ENCODE measurements at places on chromosomes 5 and 9.

GRCh38 chr5:160649304-160649703 is 202.7 kb downstream of the ATP10B start:
- no peak for DNase-seq

DNA sequence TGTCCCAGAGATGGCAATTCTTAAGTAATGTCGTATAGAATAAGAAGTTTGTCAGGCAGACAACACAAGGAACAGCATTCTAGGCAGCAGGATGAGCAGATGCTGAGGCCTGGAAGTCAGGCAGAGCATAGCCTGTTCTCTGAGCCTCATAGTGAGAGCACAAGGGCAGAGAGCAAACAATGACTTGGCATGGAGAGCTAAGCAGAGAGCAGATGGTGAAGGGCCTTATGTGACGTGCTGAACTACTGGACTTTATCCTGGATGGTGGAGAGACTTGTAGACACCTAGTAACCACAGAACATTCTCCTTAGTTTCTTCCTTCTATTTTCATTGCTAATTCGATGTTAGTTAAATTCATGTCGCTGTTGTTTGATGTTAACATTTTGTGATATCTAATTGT is 60.1 kb downstream of the KCTD16 start:
- DNase-seq = no peak

DNA sequence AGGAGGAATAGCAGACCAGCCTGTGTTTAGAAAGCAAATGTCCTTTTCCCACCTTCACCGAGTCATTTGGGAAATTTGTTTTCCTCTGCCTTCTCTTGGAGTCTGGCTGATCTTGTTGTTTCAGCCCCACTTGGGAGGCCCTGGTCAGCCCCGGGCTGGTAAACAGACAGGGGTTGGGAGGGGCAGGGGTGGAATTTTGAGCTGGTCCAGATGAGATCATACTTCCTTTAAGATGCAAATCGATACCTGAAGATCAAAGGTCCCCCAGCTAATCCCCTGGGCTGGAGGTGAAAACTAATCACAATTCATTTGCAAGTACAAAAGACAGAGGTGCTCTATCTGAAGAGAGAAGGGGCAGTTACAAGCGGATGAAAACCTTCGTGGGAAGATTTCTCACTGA is 118.4 kb downstream of the PAPPA start:
- no peak for DNase-seq

- no peak for DNase-seq
Observed at GRCh38 chr5:80406980-80407734, 707 bp upstream of the ZFYVE16 start.

DNA sequence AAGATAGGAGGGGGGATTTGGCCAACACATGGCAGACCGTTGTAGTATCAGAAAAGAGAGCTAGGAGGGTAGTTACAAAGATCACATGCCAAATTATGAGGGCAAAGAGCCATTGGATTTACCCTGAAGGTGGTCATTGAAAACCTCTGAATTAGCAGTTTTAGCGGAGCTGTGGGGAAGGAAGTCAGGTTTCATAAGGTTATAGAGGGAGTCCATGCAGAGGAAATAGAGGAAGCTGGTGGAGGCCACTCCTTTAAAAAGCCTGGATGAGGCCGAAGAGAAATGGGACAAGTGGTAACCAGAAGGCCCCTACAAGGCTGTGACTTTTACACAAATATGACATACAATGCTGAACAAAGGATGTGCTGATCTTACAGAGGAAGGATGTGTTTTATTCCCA is 13.2 kb downstream of the DOCK8 start:
- DNase-seq = no peak

DNA sequence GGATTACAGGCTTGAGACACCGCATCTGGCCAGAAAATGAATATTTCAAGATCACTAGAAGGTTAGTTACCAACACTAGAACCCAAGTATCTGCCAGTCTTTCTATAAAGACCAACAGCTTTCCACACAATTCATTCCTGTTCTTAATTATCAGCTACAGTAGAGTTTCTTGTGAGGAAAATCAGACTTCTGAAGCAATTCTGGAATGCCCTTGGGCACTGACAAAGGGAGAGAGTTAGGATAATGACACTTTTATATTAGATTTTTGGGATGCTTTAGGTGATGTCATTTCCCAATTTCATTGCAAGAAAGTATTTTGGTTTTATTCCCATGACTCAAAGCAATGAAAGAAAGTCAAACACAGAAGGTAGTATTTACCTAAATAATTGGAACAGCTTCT is 497.0 kb upstream of the TUSC1 start:
- no peak for DNase-seq

DNA sequence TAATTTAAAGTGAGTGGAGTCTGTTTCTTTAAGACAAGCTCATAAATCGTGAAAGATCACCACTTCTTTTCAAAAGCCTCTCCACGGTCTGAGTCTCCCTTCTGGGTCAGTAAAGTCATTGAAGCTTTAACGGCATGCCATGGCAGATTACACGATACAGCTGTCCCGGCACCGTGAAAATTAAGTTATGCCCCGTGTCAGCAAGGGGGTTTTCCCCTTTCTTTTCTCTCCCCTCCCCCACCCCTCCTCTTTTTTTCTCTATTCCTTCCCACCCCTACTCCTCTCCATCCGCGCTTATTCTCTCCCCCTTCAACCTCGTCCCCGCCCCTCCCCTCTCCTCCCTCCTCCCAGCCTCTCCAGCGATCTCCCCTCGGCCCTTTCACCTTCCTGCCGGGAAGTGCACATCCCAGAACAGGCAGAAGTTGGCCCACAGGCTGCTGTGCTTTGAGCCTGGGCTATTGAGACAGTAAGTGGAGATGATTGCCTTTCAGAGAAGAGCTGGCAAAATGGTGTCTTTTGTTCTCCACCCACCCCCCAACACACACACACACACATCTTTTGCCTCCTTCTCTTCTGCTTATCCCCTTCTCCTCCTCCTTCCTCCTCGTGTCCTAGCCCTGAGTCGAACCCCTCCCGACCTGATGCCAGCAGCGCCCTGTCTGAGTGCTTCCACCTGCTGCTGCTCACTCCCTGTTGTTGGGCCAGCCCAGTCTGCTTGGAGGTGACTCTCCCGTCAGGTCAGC is 44.1 kb downstream of the GAS1 start:
- no peak for DNase-seq

DNA sequence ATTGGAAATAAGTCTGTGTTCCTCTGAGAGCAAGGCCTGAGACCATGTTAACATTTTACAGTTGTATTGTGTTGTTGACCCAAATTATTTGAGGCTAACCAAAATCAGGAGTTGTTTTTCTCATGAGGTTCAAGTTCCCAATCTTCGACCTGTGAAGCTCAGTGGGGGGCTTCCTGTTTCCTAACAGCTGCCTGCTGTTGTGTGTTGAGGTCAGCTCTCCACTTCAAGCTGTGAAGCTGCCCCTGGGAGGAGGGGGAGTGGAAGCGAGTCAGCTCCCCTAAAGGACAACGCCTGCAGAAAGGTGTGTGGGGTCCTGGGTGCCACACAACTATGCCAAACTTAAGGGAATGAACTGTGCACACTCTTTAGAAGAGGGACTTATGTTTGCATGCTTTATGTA is 295.5 kb downstream of the IRX1 start:
- no peak for DNase-seq

DNA sequence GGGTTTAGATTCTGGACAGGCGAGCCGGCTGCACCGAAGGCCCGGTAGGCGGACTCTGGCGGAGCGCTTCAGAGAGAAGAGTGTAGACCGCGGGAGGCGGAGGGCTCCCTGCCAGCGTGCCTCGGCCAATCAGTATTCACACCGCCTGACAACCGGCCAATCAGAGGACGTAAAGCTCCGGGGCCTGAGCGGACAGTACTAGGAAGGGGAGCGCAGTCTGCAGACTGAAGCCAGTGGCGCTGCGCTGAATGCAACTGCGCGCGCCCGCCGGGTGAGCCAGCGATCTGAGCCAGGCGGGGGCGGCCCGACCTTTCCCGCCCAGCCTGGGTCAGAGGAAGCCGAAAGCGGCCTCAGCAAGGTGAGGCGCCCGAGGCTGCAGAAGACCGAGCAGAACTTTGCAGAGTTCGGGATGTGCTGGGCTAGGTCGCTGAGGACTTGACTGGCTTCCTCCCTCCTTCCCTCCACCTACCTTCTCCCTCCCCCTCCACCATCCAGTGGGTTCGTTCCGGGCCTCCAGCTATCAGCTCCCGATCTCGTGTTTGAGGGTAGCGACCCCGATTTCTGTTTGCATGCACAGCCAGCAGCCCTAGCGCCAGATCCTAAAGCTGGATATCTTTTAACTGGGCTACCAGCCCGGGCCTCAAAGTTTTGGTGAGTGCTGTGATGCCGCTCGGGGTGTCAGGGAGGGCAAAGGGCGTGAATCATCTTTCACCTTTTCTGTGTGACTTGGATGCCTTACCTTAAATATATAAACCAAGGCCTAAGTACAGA is at the start of gene DMRT2:
TSS of gene DMRT2 (plus strand) at position 233 of the 771 bp plus-strand sequence. CDS start 1,257 bp downstream, outside the sequence.
- no peak for DNase-seq

- no peak for DNase-seq
Observed at GRCh38 chr9:8037745-8038144, 238.2 kb upstream of the DMAC1 start.

- DNase-seq = no peak
Observed at GRCh38 chr5:39761199-39761950, 336.6 kb upstream of the DAB2 start.

GRCh38 chr5:159106569-159107282 is 7.0 kb upstream of the EBF1 start:
- peak; percentile 61 for DNase-seq

GRCh38 chr5:109837231-109837861 is 147.6 kb downstream of the MAN2A1 start:
- DNase-seq = no peak

GRCh38 chr5:3590161-3590966 is 5.3 kb upstream of the IRX1 start:
- DNase-seq = no peak

DNA sequence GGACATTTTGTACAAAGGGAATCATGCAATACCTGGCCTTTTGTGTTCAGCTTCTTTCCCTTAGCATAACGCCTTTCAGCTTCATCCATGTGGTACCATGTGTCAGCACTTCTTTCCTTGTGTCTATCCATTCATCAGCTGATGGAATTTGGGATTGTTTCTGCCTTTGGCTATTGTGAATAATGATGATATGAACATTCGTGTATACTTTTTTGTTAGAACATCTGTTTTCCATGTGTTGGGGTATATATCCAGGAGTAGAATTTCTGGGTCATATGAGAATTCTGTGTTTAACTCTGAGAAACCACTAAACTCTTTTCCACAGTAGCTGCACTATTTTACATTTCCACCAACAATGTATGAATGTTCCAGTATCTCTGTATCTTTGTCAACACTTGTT is 14.8 kb upstream of the PRRC2B start:
- DNase-seq = no peak

GRCh38 chr9:16414451-16414850 is 456.0 kb downstream of the BNC2 start:
- no peak for DNase-seq

- DNase-seq = no peak
Observed at GRCh38 chr5:134007581-134008265, 2.9 kb upstream of the VDAC1 start.

- DNase-seq = no peak
Observed at GRCh38 chr9:12856603-12857002, 81.8 kb downstream of the LURAP1L start.

DNA sequence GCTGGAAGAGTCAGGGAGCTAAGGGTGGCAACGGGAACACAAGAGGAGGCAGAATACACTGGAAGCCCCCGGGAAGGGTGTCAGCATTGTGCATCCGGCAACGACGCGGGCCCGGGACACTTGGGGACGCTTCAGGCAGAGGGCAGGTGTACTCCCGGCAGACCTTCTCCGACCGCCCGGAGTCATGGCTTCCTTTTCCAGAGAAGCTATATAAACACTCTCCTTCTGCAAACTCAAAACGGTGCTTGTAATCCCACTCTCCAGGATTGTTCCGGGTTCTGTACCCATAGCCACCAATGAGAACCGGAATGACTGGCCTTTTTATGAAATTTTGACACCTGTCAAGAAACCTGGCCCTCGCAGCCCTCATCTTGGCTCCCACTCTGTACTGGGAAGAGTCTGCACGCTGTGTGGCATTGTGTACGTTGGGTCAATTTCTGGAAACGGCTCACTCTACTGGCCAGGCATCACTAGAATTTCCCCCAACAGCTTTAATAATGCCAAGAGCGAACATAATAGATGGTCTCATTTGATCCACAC is 462 bp upstream of the MCC start:
- no peak for DNase-seq

- no peak for DNase-seq
Observed at GRCh38 chr5:179485845-179486575, 64.3 kb upstream of the RUFY1 start.

- DNase-seq = no peak
Observed at GRCh38 chr9:116700279-116700678, 13.2 kb downstream of the TRIM32 start.

GRCh38 chr9:135794057-135794335 is 92.0 kb downstream of the KCNT1 start:
- no peak for DNase-seq

DNA sequence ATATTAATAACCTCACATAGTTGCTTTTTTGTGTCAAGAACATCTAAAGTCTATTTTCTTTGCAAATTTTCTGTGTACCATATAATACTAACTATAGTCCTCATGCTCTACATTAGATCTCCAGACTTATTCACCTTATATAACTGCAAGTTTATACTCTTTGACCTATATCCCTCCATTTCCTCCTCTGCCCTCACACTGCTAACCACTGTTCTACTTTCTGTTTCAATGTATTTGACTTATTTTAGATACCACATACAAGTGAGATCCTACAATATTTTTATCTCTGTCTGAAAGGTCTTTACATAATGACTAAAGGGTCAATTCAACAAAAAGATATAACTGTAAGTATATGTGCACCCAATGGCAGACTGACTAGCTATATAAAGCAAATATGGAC is 789.7 kb upstream of the ZNF608 start:
- no peak for DNase-seq

- DNase-seq = no peak
Observed at GRCh38 chr5:34051374-34051980, 8.5 kb upstream of the C1QTNF3 start.

DNA sequence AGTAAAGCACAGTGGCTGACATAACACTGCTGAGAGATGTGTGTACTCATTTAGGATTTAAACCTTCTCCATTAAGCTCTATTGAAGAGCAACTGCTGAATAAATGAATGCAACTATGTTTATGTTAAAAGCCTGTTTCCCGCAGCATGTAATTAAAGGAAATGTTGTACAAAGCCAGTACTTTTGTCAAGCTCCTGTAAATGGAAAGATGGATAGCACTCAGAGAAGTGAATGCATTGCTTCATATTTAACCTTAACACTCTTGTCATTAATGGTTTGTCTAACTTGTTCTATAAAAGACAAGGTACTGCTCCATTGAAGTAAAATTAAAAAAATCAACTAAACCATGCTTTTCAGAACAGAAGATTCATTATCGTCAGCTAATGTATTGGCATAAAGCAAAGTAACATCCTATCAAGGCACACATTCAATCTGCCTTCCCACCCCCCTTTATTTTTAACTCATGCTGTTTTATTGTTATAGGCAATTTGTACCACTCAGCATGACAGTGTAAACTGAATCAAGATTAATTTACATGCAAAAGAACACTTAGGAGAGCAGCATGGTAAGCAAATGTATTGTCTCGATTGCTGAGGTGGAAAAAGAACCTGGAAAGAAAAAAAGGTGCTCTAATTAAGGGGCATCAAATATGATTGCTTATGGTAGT is 240.9 kb upstream of the TBCA start:
- DNase-seq = no peak

GRCh38 chr5:1735320-1735970 is 64.2 kb downstream of the MRPL36 start:
- no peak for DNase-seq

GRCh38 chr9:72925891-72926290 is 27.0 kb downstream of the ALDH1A1 start:
- DNase-seq = no peak

GRCh38 chr5:501831-502184 is 22.4 kb downstream of the SLC9A3 start:
- no peak for DNase-seq

Data from naive thymus-derived CD8-positive, alpha-beta T cell (primary cell).